ENCODE measurements at places on chromosomes 13 and 19. TPM values are rescaled to one million over a fixed set of nuclear protein-coding genes. Genes with fewer than 3 reads are reported as not detected.

The VWA8 gene
- total RNA-seq: 15.1 TPM

The RXFP2 gene
- not detected for total RNA-seq

The PINLYP gene
- 5.5 TPM for total RNA-seq

The CGB3 gene
- not detected for total RNA-seq

The ANGPTL8 gene
- total RNA-seq: not detected

The CLEC4M gene
- not detected for total RNA-seq

The QPCTL gene
- 45.6 TPM for total RNA-seq

The CATSPERD gene
- total RNA-seq: not detected

The TTC9B gene
- not detected for total RNA-seq

The ZNF534 gene
- total RNA-seq: under 0.01 TPM

The ACP5 gene
- total RNA-seq: 110 TPM

The TSHZ3 gene
- total RNA-seq: 4.0 TPM

The FCAR gene
- not detected for total RNA-seq

The ZNF155 gene
- 7.9 TPM for total RNA-seq

The FARP1 gene
- total RNA-seq: 30.3 TPM

The LYPD3 gene
- total RNA-seq: 0.67 TPM

The ZNF536 gene
- 4.1 TPM for total RNA-seq

The SLC1A6 gene
- under 0.01 TPM for total RNA-seq

The CAPN12 gene
- total RNA-seq: not detected

The BLVRB gene
- 55.4 TPM for total RNA-seq

The NACC1 gene
- 71.1 TPM for total RNA-seq

The DAND5 gene
- total RNA-seq: under 0.01 TPM

The CCL25 gene
- total RNA-seq: not detected

The GADD45B gene
- 8.3 TPM for total RNA-seq

The LGALS13 gene
- total RNA-seq: not detected

The KCNRG gene
- total RNA-seq: 1.00 TPM

The SGCG gene
- not detected for total RNA-seq

The RSPH6A gene
- under 0.01 TPM for total RNA-seq

The OR7C1 gene
- 1.5 TPM for total RNA-seq

The NLRP11 gene
- not detected for total RNA-seq

The OR10H1 gene
- total RNA-seq: not detected

The FKBP8 gene
- 148 TPM for total RNA-seq

The PRR20B gene
- total RNA-seq: not detected

The SOX1 gene
- 1.7 TPM for total RNA-seq

The PGLYRP1 gene
- total RNA-seq: not detected

The CD79A gene
- total RNA-seq: not detected

The CYP4F12 gene
- total RNA-seq: not detected

The MUC16 gene
- total RNA-seq: not detected

The ZNF296 gene
- total RNA-seq: 0.46 TPM

The SBSN gene
- under 0.01 TPM for total RNA-seq

The ERICH6B gene
- total RNA-seq: not detected

The ANKRD24 gene
- 0.62 TPM for total RNA-seq

The RAB3A gene
- 7.7 TPM for total RNA-seq

The SH2D3A gene
- 0.33 TPM for total RNA-seq
